ENCODE measurements at places on chromosomes 7 and 10.

DNA sequence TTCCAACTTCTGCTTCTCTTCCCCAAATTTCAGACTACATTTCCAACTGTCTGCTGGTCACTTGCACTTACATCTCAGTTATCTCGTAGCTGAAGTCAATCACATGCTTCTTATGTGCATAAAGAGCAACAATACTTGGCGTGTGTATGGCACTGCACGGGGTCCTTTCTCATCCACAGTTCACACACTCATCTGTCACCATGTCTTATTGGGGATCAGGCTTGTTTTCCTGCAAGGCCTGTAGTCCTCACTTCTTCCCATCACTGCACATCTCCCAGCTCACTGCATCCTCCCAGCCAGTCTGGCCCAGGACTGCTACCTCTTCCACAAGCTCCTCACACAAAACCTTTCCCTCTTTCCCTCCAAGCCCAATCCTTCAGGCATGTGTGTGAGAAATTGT is 35.3 kb downstream of the NUDCD3 start:
- no peak for DNase-seq

- DNase-seq = no peak
Measured at GRCh38 chr10:4776234-4776638, 49.8 kb upstream of the AKR1E2 start.

DNA sequence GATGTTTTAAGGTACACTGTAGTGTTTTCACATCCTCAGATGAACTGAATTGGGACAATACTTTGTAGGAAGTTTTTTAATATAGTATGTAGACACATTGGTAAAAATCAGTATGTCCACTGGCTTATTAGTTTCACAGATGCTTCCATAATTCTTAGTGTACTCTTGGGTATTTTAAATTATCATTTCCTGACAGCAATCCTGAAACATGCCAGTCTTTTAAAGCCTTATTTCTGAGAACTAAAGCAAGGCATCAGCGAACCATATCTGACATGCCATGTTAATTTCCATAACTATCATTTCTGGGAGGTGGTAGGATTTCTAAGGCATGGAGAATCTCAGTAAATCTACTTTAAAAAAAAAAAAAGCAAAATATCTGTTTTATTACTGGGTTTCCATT is 266.4 kb downstream of the ADK start:
- DNase-seq = no peak

DNA sequence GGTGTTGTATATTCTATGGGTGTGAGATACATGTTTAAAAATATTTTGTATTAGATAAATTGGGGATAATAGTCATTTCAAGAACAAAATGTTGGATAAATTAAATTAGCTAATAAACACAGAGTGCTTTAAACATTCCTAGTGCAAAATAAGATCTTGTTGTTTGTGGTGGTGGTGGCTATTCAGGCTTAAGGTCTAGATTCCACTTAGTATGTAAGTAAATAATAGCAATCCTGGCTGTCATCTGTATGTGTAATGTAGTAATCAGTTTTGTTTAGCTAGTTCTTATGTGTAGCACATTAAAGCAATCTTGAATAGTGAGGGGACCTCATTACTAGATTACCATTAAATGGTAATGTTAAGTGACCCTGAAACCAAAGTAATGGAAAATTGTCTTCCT is 48.7 kb downstream of the KAT6B start:
- no peak for DNase-seq

GRCh38 chr10:60348982-60349381 is 40.7 kb downstream of the ANK3 start:
- peak; percentile 56 for DNase-seq

Measured in fibroblast of skin of right biceps (primary cell).